AG10803 (cell line): ENCODE measurements at places on chromosomes 16 and 17.

- no peak for DNase-seq
Measured at GRCh38 chr16:55036371-55036821, 105.7 kb downstream of the IRX5 start.

GRCh38 chr17:76189247-76189646, 48.2 kb upstream of the FOXJ1 start:
- no peak for DNase-seq

- peak; percentile 32 for DNase-seq
Measured at GRCh38 chr16:58123896-58124600, 5.1 kb downstream of the CFAP20 start.

GRCh38 chr16:81497690-81498089, 53.1 kb downstream of the CMIP start:
- DNase-seq: no peak

- DNase-seq: no peak
Measured at GRCh38 chr16:17251496-17251895, 219.3 kb downstream of the XYLT1 start.

DNA sequence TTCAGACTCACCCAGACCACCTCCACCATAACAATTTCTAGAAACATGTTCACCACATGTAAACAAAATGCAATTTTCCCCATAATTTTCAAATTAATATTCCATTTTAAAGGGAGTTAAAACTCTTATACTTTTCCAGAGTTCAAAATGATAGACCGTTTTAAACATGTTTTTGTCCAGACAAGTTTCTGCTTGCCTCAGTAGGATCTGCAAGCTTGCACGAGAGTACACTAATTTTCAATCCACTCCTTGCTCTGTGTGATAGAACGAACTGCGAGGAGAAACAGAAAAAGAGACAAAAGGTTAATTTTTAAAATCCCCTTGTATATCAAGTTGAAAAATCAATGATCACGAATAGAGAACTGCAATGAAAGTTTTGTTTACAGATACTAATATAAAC, 7.1 kb downstream of the FAHD1 start:
- no peak for DNase-seq

DNA sequence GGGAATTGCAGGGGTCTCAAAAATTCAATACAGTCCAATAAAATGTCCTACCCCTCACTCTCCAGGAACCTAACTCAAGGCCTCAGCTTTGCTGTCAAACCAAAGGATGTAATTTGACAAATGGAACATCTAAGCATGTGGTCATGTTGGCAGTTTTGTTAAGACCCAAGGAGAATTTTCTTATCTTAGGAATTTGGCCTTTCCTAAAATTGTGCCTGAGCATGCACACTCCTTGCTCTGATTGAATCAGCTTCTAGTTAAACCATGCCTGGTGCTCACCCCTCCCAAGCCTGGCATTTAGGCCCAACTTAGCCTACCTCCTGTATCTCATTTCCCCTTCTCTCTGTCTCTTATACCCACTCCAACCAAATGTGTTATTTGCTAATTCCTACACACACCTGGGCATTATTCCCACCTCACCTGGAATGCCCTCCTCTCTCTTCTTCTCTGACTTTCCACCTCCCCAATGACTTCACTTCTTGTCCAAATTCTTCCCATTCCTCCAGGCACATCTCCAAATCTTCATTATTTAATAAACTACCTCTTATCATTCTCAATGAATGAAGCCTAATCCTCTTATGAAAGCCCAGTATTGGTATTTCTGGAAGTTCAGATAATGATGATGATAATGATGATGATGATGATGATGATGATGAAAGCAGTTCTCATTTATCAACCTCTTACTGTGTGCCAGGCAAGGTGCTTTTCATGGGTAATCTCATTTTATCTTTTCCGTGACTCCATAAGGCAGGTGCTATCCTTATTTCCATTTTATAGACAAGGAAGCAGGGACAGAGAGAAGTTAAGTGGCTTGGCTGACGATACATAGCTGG, 178.0 kb upstream of the IRX6 start:
- no peak for DNase-seq

- DNase-seq: no peak
Measured at GRCh38 chr16:50058091-50058771, 7.5 kb upstream of the HEATR3 start.

DNA sequence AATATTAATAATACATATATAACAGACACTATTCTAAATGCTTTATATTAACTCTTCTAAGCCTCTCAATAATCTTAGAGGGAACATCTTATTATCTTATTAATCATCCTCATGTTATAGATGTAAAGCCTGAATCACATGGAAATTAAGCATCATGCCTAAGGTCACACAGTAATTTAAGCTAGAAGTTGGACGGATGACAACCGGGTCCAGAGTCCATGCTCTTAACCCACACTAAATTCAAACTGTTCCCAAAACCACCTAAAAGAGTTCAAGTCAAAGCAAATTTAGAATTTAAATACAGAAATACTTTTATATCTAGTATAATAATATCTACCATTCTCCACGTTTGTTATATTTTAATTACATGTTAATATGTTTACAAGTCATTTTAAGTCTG, 193.3 kb downstream of the CEP112 start:
- DNase-seq: no peak

DNA sequence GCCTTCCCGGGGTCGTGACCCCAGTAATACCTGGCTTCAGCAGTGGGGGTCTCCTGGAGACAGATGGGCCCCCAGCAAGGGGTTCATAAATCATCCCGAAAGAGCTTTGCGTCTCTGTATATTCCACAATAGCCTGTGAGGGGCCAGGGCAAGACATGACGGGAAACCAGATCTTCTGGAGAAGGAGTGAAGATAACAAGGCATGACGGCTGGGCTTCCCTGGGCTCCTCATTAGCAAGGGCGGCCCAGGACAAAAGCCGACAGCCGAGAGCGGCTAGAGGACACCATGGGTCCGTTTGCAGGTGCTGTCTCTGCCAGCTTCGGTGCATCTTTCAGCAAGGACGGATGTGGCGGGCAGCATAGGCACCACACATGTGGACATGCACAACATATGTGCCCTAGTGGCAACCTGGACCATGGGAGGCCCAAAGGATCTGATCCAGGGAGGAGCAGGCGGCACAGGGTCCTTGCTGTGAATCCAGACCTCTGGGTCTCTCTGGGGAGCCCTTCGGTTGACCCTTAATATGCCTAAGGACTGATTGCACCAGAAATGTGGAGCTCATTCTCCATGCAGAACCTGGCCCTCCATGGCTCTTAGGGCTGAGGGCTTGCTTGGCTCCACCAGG, 136.9 kb upstream of the FOXF1 start:
- no peak for DNase-seq

DNA sequence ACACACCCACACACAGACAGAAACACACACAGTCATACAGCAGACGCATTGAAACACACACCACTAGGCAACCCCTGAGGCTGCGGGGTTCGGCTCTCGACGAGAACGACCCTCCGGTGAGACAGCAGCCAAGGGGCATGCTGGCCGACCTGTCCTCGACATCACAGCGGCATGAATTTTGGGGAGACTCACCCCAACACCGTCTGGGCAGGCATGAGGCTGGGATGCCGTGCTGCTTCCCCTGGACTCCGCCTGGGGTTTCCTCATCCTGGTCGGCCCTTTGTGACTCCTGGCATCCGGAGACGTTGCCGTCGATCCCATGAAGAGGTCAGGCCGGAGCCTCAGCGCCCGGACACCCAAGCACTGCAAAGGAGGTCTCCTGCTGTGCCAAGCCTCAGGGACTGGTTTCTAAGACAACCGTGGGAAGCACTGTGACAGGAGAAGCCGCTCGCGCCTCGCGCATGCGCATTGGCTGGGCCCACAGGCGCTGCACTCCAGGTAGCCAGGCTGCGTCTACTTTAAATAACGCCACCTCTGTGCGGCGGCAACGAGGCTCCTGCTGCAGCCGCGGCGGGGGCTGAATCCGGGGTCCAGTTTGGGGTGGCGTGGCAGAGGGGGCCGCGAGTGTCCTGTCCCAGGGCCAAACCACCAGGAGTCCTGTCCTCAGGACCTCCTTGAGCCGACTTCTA, 13.8 kb upstream of the KCNJ18 start:
- DNase-seq: no peak

GRCh38 chr16:57358527-57359095, at the start of gene CCL22:
CCL22 (plus strand) TSS chr16:57358783; CDS start chr16:57358817, 34 bp downstream.
- DNase-seq: no peak

DNA sequence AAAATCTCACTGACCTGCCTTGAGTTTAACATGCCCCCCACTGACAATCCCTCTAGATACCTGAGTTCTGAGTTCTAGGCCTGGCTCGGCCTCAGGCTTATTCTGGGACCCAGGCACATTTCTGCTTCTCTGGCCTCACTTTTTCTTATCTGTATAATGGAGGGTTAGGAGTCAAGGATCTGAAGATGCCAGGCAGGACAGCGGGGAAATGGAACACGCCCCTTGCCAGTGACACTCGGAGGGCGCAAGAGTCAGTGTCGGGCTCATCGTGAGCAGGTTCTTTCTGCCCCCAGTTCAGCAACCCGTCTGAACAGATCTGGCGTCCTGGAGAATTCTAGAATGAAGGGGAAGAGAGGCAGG, 567 bp upstream of the MT3 start:
- DNase-seq: no peak

GRCh38 chr16:8730335-8730915, 56.0 kb downstream of the ABAT start:
- no peak for DNase-seq

- no peak for DNase-seq
Measured at GRCh38 chr16:89168381-89169189, 3.0 kb upstream of the CDH15 start.

DNA sequence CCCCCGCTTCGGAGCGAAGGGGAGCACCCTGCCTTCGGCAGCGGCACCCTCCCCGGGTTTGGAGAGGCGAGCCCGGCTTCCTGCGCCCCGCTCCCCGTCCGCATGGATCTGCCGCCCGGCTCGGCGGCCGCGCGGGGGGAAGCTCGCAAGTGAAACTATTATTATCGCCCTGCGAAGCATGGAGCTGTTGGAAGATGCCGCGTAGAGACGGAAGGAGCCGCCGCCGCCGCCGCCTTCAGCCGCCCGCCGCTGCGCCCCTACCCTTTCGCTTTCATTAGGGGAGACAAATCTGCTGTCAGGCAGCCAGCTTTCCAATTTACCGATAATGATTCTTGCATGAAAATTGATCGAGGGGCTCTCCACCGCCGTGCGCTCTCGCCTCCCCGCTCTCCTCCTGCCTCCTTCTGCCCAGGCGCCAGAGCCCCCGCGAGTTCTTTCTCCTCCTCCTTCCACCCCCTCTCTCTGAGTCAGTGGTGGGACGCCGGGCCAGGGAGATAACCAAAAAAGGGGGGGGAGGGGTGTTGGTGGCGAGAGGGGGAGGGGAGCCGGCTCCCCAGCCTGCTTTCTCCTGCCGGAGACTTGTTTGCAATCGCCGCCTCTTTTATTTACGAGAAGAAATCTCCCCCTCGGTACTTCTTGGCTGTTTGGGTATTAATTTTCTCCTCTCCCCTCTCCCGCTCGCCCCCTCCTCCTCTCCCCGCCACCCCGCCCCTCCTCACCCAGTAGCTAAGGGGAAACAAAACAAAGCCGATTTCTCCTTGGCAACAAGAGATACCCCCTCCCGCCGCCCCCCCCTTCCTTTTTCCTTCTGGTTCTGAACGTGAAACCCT, 58.0 kb upstream of the GSE1 start:
- DNase-seq: peak; percentile 62

DNA sequence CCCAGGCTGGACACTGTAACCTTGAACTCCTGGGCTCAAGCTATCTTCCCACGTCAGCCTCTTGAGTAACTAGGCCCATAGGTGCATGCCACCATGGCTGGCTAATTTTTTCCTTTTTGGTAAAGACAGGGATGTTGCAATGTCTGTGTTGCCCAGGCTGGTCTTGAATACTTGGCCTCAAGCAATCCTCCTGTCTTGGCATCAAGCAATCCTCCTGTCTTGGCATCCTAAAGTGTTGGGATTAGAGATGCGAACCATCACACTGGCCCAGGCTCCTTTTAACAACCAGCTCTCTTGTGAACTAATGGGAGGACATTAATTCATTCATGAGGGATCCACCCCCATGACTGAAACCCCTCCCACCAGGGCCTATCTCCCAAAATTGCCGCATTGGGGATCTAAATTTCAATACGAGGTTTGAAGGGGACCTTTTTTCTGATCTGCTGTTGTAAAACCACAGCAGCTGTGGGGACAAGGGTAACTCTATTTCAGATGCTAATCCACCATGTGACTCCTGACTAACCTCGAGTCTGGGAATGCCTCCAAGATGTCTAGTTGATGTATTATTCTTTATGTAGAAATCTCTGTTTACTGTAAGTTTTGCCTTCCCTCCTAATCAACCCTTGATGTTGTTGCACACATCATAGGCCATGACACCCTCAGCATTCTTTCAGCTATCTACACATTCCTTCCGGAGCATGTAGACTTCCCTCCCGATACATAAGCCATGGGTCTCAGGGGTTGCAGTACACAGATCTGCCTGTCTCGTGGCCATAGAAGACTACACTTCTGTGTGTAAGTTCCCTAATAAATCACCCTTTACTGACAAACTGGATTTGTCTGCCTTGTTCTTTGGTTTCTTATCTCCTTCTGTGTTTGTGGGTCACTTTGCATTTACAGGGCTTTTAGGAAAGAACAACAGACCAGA, 37.6 kb downstream of the RNF112 start:
- DNase-seq: peak; percentile 98

DNA sequence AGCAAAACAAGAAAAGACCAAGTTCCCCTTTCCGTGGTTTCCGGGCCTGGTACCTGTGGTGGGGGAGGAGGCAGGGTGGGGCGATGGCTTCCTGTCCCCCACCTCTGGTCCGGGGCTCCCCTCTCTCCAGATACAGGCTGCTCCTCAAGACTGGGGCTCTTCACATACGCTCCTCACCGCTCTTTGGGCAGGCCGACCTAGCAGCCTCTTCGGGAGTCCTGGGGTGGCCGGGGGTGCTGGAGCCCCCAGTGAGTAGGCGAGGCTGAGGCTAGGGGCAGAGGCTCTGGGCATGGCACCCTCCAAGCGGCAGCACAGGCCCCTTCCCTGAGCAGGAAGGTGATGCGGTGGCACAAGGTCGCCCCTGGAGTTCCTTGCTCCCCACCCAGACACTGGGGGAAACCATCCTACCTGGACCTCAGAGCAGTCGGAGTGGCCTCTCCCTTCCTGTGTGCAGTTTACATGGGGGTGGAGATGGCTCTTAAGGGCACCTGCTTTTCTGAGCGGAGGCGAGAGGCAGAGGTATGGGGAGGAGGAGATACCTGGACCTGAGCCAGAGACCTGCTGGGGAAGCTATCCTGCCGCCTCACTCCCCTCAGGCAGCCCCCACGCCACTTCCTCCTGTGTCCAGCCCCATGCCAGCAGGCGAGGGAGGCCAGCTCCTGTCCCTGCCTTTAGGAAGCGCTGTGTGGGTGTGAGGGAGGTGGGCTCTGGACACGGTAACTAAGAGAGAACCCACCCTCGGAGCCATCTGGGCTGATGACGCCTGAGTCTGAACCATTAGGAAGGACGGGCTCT, 891 bp downstream of the CORO1A start:
- DNase-seq: no peak

GRCh38 chr16:13077816-13078215, 176.4 kb downstream of the SHISA9 start:
- no peak for DNase-seq
